ENCODE measurements at places on chromosomes 1 and 21. TPM values are rescaled to one million over a fixed set of nuclear protein-coding genes. Genes with fewer than 3 reads are reported as not detected.

GRCh38 chr1:193542690-193543089 lies 356.3 kb upstream of the B3GALT2 start:
- no peak for DNase-seq

GRCh38 chr1:223052931-223053330 lies 90.1 kb downstream of the TLR5 start:
- DNase-seq, result no peak

DNA sequence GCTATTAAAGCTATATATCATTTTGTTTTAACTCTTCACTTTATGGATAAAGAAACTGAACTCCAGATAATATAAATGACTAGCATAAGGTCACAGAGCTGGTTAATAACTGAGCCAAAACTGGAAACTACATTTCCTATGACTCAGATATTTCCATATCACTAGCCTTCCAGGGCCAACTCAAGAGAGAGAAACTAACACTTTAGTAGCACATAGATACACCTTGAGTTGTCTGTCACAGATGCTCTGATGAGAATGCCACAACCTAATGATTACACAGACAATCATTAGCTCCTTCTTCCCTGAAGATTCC lies 40.7 kb downstream of the NME7 start:
- DNase-seq, result peak; percentile 83

Gene DNASE2B
- total RNA-seq, result not detected

Gene IL12RB2
- total RNA-seq, result 0.48 TPM

Data from endothelial cell of umbilical vein (primary cell).